ENCODE measurements at places on chromosomes 1 and 21.

GRCh38 chr1:1230656-1231399 lies 973 bp downstream of the SDF4 start:
- no peak for DNase-seq

DNA sequence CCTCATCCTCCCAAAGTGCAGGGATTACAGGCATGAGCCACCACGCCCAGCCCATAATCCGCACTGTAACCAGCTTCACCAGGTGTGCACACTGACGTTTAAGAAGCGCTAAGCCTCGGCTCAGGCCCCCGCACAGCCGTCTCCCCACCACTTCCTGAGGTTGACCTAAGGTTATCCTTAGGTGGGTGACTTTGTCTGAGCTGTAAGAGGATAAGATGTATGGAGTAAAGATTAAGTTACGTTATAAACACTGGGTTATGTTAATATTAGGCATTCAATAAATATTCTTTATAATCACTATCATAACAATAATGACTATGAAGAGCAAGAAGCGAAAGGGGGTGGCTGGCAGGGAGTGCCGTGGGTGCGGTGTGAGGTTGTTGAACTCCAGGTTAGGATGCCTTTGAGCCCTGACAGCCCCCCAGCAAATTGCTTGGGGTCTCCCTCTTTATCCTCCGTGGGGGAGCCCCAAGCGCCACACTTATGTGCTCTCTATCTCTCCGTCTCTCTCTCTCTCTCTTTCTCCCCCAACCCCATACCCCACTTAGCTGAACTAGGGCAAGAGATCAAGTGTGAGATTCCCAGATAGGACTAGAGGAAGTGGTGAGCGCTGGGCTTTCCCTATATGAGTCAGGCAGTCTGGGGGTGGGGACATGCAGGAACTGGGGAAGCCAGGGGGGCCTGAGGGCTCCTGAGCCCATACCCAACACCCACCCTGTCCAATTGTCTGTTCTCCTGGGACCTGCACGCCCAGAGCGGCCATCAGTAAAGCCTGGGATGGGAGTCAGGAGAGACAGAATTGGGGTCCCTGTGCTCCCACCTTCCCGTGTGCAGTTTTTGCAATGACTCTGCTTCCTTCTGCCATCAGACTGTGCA lies 7.6 kb downstream of the EFHD2 start:
- DNase-seq, result peak; percentile 72

GRCh38 chr1:245682638-245683628 lies 528.1 kb downstream of the KIF26B start:
- no peak for DNase-seq

DNA sequence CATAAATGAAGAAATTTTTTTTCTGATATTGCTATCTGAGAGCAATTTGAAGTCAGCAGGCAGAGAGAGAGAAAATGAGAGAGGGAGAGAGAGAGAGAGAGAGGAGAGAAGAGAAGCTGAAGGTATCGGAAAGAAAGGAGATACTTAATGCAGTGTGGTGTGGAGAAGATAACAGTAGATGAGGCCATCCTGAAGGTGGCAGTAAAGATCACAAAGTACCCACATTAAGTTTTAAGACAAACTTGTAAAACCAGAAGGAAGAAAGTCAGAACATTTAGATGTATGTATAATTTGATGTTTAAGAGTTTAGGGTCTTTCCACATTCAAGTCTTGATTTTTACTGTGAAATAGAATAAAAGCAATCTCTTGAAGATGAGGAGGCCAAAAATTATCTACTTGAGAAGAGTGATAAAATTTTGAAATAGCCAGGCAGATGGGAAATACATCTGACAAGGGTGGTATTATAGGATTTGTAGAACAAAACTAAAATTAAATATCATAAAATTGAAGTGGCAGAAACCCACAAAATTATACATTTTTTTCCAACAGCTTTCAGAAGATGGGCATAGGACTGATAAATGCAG lies 1753.4 kb downstream of the MRPL39 start:
- DNase-seq, result peak; percentile 50

DNA sequence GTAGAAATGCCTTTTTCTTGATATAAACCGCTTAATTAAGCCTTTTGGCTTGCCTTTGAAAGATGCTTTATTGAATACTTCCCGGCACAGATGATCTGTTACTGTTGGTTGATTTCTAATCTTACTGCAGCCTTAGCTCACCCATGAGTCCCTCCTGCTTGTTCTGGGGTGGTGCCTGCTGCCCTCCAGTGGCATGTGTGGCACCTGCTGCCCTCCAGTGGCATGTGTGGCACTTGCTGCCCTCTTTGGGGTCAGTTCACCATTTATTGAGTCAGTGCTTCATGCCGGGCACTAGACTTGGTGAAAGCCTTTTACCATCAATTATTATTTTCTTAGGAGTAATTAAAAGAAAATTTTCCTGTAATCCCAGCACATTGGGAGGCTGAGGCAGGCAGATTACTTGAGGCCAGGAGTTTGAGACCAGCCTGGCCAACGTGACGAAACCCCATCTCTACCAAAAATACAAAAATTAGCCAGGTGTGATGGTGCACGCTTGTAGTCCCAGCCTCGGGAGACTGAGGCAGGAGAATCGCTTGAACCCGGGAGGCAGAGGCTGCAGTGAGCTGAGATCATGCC lies 54.3 kb downstream of the ADARB1 start:
- DNase-seq, result peak; percentile 63

DNA sequence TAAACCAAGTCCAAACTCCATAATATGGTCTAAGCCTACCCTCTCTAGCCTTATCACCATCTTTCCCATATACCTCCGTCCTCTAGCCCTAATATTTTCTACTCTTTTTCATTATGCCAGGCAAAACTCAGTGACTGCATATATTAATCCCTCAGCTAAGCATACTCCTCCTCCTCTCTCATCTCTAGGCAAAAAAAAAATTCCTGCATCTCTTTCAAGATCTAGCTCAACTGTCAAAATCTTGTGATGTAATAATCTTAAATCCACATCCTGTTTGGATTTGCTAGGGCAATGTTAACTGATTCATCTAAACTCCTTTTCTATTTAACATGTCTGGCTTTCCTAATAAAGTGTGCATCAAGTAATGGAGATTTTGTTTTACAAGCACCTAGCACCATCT lies 20.4 kb downstream of the PRPF38A start:
- peak; percentile 58 for DNase-seq

GRCh38 chr21:41610042-41610839 lies 102.3 kb upstream of the TMPRSS2 start:
- DNase-seq, result no peak

DNA sequence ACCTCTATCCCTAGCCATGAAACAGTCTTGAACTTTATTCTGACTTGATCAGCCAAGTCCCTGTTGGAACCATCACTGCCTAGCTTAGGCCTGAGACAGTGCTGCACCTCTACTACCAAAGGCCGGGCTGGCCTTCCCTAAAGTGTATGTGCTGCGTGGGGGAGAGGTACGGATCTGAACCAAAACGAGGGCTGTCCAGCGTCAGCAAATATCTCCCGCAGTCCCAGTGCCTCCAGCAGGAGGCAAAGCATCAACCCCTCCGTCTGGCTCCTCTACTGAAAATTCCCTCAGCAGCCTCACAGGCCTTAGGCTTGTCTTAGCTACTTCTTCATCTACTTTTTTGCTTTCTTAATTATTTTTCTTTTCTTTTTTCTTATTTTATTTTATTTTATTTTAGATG lies 33.3 kb upstream of the KIF26B start:
- no peak for DNase-seq

- no peak for DNase-seq
Measured at GRCh38 chr21:33278721-33279120, 12.6 kb downstream of the IL10RB start.

DNA sequence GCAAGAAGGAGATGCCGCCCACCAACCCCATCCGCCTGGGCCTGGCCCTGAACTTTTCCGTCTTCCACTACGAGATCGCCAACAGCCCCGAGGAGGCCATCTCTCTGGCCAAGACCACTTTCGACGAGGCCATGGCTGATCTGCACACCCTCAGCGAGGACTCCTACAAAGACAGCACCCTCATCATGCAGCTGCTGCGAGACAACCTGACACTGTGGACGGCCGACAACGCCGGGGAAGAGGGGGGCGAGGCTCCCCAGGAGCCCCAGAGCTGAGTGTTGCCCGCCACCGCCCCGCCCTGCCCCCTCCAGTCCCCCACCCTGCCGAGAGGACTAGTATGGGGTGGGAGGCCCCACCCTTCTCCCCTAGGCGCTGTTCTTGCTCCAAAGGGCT lies 732 bp downstream of the SFN start:
- no peak for DNase-seq

DNA sequence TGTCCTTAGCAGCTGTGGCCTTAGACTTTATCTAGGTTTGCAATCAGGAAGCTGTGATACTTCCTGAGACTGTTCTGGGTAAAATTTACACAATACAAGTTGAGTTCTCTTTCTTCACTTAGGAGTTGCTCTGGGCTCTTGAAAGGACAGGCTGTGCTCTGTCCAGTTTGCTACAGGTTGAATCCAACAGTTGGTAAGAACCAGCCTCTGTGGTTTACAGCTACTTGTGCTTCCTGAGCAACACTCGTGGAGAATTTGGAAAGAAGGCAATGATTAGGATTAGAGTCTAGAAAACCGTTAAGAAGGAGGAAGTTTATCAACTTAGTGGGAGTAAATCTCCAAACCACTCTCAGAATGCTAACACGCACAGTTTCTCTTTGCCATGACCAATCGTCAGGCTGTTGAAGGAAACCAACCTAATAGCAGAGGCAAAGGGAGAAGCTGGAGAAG lies 26.8 kb downstream of the GFI1 start:
- DNase-seq, result peak; percentile 57

All from Jurkat, Clone E6-1 (cell line).